ENCODE measurements at places on chromosomes 12 and 14. TPM values are rescaled to one million over a fixed set of nuclear protein-coding genes. Genes with fewer than 3 reads are reported as not detected.

DNA sequence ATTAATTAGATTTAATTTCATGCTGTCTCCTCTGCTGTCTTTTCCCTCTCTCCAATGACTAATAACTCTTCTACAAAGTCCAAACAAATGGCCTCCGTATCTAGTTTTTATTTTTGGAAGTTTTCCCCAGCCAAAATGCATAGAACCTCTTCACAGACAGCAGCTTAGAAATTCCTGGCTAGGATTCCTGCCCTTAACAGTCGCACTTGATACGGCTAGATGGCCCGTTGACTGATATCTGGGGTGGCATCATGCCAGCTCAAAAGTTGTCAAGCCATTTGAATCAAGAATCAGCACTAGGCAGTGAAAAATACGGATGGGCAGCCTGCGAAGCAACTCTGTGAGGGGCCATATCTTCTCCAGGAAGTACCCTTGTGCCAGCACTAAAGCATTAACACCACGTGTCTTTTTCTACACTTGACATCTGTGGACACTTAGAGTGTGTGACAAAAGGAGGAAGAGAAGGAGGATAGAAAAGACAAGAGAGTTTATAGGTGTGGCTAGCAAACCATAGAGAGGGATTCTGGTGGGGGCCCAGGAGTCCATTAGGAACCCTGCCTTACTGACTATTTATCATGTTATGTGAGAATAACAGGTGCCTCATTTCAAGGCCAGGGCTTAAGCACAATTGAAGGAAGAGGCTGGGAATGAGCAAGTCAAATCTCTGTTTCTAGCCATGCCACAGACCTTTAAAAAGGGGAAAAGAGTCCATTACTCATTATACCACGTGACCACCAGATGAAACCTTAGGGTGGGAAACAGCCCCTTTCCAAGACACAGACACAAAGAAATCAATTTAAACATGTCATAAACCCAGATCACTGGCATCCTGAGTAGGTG lies 39.2 kb upstream of the KRR1 start:
- DNase-seq: peak; percentile 20

Gene ADAMTS20
- not detected for total RNA-seq

Gene GNB3
- total RNA-seq: 18.3 TPM

DNA sequence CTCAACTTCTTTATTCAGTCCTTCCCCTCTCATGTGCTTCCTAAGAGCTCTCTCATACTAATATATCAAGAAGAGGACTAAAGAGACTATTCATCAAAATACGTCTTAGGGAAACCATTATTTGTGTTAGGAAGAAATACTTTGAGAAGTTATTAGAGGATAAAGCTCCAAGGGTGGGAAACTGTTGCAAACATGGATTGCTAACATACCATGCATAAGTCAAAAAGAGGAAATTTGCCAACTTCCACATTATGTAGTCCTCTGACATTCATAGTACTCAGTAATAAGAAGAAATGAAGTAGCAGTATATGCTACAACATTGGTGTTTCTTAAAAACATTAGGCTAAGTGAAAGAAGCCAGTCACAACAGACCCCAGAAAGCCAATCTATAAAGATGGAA lies 128.8 kb upstream of the CLEC14A start:
- no peak for DNase-seq

Gene MIP
- total RNA-seq: not detected

Measured in uterus (tissue), 4 donors.